ENCODE measurements at places on chromosomes 7 and 10.

GRCh38 chr7:159109653-159110035 lies 35.0 kb downstream of the VIPR2 start:
- DNase-seq: no peak

DNA sequence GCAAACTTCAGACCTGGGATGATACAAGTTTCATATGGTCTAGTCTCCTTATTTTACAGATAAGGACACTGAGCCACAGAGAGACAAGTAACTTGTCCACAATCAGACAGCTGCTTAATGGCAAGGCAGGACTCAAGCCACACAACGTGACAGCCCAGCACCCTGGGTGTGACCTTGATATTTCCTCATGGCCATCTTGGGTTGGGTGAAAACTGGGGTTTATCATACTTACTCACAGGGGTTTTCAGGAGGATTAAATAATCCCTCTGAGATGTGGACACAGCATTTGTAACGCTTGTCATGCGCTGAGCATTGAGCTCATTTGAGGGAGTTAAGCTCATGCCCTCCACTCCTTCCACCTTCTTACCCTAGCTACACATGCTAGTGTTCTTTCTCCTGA lies 58.0 kb downstream of the ABLIM1 start:
- no peak for DNase-seq

DNA sequence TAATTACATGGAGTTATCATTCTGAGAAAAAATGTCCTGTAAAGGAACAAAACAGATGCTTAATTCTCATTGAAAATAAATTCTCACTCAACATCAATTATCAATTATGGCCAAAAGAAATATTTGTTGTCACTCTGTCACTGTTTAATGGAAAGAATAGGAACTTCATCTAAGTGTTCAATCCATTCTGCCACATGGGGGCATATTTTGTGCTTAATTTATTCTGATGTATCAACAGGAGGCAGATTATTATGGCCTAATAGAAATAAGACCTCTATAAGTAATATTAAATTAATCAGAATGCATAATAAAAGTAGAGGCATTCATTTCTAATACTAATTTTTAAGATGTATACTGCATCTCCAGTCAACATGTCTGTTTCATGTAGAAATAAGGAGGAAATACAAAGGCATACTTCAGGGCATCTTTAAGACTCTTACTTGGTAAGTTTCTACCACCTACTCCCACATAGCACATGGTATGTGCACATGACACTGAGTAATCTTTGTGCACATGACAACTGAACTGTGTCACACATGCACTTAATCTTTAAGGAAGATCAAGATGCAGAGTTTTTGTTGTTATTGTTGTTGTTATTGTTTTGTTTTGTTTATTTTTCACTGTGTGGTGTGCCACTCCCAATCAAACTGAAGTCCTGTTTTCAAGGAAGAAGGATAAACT lies 420.4 kb upstream of the SEMA3A start:
- no peak for DNase-seq

- no peak for DNase-seq
These were observed 7.9 kb upstream of the SLK start for GRCh38 chr10:103958996-103959395.

GRCh38 chr10:5524641-5525560 lies at the start of gene CALML3:
TSS of gene CALML3 (plus strand) at chr10:5524961. CDS start at chr10:5525086, 125 bp downstream.
- DNase-seq: no peak

GRCh38 chr7:2201128-2201527 lies 31.6 kb downstream of the MAD1L1 start:
- no peak for DNase-seq

GRCh38 chr7:100053215-100053614 lies 3.6 kb downstream of the ZSCAN21 start:
- DNase-seq: peak; percentile 21

DNA sequence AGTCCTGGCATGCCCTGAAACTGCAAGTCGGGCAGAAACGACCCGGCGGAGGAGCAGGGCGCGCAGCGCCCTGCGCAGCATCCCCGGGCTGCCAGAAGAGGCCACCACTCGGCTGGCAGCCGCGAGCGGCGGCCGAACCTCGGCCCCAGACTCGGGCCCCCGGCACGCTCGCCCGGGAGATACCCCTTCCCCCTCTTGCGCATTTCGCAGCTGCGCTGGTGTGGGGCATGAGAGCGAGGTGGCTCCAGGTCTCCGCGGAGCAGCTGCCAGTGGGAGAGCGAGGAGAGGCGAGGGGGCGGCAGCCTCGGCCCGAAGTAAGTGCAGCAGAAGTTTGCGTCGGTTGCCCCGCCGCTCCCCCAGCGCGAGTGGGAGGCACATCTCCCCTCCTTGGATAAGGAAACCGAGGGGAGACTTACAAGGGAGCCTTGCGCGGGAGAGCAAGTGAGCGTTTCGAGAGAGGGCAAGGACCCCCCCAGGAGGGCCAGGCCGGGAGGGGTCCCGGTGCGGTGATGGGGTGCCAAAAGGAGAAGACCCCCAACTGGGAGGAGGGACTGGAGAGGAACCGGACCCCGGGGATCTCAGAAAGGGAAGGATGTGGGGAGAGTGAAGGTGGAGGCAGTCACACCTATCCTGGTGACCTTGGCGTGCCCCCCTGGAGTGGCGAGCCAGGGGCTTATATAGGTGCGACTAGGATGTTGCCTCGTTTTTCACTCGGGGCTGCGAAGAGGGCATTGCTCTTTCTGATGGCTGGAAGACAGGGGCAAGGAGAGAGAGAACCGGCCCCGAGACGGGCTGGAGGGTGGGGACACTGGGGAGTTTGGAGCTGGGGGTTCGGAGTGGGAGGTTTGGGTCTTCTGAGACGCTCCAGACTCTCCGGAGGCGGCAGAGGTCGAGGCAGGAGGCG lies 256.3 kb downstream of the OTUD1 start:
- DNase-seq: no peak

- no peak for DNase-seq
These were observed 146.4 kb downstream of the ANLN start for GRCh38 chr7:36535866-36536664.

DNA sequence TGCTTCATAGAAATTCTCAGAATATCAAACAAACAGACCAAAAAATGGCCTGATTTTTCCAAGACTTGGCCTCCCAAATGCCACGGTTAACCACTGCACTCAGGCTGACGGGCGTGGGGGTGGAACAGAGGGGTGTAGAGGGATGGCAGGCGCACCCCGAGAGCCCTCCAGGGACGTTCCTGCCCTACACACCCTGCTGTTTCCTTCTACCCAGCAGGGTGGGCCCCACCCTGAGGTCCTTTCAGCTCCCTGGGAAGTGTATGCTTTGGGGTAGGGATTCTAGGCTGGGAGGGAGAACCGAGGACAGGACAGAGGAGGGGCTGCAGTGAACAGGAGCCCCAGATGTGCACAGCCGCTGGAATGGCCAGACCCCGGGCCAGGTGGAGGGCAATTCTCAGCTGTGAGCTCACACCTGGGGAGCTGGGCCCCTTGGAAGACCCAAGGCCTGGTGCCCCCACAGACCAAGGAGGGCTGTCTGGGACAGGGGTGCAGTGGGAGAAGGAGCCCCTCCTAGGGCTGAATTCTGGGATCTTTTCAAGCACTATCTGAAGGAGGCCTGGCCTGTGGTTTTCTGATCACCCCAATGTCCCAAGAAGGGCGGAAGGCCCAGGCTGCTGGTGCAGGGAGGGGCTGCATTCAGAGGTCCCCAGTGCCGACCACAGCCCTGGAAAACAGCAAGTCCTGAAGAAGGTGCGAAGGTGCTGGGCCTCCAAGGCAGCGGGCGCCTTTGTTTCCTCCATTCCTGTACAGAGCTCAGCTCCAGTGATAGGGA lies 32.9 kb upstream of the INPP5A start:
- no peak for DNase-seq

DNA sequence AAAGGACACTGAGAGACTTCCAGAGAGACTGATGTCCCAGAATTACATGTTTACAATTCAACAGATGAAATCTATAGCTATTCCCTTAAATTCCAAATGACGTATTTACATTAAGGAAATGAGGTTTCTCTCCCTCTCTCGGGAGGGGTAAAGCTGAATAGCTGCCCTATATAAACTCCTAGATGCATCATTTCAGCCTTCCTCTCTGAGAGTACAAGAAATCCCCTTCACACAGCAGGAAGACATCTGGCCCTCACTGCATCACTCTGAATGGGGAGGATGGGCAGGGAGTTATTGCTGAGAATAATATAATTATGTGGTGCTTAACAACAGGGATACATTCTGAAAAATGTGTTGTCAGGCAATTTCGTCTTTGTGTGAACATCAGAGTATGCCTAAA lies 11.0 kb downstream of the POT1 start:
- no peak for DNase-seq

GRCh38 chr10:59624951-59625350 lies 84.7 kb downstream of the SLC16A9 start:
- DNase-seq: no peak

GRCh38 chr10:8873310-8873709 lies 818.8 kb downstream of the GATA3 start:
- DNase-seq: no peak

- DNase-seq: no peak
These were observed 35.1 kb downstream of the EGFR start for GRCh38 chr7:55053651-55054571.

DNA sequence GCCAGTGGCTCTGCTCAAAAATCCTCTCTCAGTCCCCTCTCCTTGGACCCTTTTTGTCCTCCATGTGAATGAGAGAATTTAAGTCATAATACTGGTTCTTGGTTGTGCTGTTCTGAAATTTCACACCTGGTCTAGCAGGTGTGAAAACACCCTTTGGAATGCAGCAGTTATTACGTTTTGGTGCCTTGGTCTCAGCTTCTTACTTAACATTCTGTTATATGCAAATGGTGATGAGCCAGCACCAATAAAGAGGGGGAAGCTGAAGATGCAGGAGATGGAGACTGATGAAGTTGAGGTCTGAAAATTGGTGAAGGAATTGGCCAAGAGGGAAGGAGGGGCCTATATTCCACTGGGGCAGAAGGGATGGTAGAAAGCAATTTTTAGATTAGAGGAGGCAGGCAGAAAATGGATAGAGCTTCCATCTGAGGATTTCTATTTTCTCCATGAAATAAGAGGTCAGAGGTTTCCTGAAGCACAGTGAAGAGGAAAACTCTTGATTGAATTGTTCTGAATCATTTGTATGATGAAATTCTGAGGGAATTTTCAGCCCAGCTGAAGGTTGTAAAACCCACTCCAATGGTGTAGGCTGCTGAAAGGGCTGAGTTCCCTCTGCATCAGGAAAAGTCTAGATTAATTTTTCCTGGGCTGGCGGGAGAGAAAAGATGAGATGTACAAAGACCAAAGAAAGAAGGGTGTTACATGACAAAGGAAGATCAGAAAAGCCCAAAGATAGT lies 94.0 kb upstream of the FAM180A start:
- DNase-seq: no peak

GRCh38 chr10:2623675-2624274 lies 443.6 kb upstream of the PFKP start:
- DNase-seq: no peak

DNA sequence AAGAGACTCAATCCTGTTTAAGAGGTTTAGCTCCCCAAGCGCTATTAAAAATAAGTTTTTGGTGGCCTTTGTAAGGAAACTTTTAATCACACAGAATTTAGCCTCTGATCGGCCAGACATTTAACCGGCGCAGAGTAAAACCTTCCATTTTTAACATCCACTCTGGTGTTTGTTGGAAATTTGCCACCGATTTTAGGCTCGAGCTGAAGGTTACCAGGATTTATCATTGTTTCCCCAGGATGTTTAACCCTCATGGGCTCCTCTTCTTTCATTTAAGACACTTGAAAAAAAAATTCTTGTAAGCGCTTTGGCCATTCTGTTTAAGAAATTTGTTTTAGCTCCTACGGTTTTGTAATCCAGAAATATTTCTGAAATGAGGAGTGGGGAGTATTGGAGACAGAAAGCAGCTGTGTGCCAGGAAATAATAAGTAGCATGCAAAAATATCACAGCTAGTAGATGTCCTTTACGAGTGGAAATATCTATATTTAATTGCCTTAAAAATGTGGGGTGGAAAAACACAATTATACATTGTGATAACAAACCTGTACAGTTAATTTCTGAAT lies 3.4 kb downstream of the NEUROD6 start:
- DNase-seq: no peak

DNA sequence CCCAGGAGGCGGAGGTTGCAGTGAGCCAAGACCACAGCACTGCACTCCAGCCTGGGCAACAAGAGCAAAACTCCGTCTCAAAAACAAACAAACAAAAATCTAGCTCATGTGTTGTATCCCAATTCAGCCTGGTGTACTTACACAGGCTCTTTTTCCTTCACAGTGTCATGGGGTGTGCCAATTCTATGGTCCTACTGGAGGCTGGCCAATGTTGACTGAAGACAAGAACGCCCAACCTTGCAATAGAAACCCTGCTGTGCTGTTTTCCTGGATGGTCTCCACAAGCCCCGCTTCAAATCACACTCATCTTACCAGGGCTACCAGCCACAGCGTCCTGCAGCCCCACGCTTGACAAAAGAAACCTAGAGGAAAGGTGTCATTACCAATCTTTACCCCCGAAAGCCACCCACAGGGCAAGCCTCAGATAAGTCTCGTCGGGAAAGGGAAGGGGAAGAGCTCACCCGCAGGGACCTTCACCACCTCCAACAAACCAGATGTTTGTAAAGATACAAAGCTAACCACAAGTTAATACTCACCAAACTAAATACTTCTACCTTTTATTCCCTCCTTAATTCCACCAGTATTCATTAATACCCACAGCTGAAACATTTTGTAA lies 64.8 kb downstream of the TNS3 start:
- no peak for DNase-seq

DNA sequence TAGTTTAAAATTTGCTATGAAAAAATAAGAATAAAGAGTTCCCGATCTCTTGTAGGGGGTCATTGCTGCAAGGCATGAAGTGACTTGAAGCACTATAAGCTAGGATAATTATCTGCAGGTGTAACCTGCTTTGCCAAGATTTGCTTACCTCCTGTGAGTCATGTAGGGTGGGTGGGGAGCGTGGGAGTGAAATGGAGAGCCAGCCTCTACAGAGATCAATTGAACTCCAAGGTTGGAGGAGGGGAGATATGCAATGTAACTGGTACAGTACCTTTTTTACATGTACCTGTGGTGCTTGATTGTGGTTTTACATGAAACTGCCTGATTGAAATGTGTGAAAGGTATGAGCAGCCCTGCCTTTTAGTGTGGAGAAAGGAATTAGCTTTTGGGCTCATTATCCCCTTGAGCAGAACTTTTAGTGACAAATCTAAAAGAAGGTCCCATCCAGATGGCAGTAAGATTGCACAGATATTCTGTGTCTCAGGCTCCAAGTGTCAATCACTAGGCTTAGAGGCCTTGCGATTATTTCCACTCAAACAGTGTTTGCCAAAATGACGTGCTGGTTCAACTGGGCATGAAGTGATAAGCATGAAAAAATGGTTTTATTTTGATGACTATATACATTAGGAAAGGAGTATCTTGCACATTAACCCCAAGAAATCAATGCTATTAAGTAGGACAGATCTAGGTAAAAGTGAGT lies 138.6 kb upstream of the GRB10 start:
- DNase-seq: no peak

DNA sequence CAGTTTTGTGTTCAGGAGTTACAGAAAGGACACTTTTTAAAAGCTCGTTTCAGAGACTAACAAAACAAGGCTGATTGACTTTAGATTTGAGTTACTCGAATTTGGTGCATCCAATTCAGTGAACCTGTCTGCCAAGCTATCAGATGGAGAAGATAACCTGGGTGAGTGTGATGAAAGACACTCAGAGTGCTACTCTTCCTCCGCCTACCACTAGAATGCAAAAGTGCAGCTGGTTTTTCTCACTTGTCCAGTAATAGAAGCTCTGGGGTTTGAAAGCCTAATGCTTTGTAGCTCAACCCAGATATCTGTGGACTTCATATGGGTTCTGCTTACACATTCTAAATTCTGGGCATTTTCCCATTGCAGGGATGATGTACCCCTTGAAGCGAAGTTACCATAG lies 82.8 kb upstream of the NPY start:
- no peak for DNase-seq

GRCh38 chr7:19410106-19410505 lies 264.9 kb upstream of the FERD3L start:
- DNase-seq: no peak
